Sigmoid colon (tissue), 7 donors: ENCODE measurements at places on chromosomes 6 and 20. TPM values are rescaled to one million over a fixed set of nuclear protein-coding genes. Genes with fewer than 3 reads are reported as not detected.

Gene LHFPL5
- total RNA-seq, result 0.27 TPM

Gene VIP
- total RNA-seq, result 156 TPM

Gene SLC44A4
- 8.0 TPM for total RNA-seq

Gene SEMG1
- not detected for total RNA-seq

Gene TNNC2
- total RNA-seq, result 0.95 TPM

Gene RAB44
- total RNA-seq, result not detected

Gene SAPCD1
- total RNA-seq, result 6.5 TPM

Gene LY6G5C
- 0.99 TPM for total RNA-seq

Gene TAP2
- 8.3 TPM for total RNA-seq

DNA sequence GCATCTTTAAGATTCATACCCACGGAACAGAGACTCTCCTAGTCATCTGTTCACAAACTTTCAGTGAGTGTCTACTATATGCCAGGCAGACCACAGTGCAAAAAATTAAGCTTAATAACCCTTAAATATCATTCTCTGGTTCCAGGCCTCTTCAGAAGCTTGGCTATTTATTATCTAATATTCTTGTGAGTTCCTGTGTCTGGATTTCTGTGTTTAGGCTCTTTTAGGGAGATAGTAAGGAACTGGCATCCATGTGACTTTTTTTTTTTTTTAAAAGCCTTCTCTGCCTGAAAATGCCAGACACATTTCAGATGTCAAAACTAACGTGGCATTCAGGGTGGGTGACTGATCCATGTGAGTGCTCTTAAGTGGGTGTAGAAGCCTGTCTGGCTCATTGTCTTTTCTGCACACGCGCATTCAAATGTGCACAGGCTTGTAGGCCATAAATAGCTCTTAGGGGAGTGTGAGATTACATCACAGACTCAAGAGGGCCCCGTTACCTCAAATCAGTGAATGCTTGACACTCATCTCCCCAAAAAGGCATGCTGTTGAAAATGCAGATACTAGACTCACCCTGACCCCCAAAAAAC is 141.9 kb downstream of the GMPR start:
- H3K27ac ChIP-seq, result no peak overlapping the region
- peaks cover 3% of the 10 kb centered on the region for H3K4me1 ChIP-seq
- no peak overlapping the region for H3K4me3 ChIP-seq
- no peaks in the 10 kb centered on the region for H3K36me3 ChIP-seq

DNA sequence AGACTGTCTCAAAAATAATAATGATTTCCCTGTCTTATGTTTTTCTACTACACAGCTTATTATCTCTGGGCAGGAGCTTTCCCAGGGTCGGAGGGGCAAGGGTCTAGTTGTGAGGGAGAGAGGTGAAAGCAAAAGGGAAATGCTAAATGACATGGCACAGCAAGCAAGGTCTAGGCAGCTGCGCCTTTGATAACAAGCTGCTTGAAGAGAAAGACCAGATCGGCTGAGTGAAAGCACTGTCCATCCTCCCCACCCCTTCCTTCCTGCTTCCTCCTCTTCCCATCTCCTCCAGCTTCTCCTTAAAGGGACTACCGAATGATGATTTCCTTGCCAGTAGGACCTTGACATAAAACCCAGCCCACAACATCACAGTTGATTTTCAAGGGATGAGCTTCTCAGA is 158.1 kb upstream of the AKAP12 start:
- H3K27ac ChIP-seq, result no peak overlapping the region
- H3K36me3 ChIP-seq, result no peaks in the 10 kb centered on the region
- no peaks in the 10 kb centered on the region for H3K27me3 ChIP-seq
- H3K4me3 ChIP-seq, result no peak overlapping the region
- no peak for DNase-seq
- no peaks in the 10 kb centered on the region for H3K4me1 ChIP-seq

GRCh38 chr20:48651271-48651670 is 176.5 kb downstream of the PREX1 start:
- no peak overlapping the region for H3K4me3 ChIP-seq
- H3K4me1 ChIP-seq, result no peaks in the 10 kb centered on the region
- H3K36me3 ChIP-seq, result no peaks in the 10 kb centered on the region
- no peaks in the 10 kb centered on the region for H3K27me3 ChIP-seq
- DNase-seq, result no peak

DNA sequence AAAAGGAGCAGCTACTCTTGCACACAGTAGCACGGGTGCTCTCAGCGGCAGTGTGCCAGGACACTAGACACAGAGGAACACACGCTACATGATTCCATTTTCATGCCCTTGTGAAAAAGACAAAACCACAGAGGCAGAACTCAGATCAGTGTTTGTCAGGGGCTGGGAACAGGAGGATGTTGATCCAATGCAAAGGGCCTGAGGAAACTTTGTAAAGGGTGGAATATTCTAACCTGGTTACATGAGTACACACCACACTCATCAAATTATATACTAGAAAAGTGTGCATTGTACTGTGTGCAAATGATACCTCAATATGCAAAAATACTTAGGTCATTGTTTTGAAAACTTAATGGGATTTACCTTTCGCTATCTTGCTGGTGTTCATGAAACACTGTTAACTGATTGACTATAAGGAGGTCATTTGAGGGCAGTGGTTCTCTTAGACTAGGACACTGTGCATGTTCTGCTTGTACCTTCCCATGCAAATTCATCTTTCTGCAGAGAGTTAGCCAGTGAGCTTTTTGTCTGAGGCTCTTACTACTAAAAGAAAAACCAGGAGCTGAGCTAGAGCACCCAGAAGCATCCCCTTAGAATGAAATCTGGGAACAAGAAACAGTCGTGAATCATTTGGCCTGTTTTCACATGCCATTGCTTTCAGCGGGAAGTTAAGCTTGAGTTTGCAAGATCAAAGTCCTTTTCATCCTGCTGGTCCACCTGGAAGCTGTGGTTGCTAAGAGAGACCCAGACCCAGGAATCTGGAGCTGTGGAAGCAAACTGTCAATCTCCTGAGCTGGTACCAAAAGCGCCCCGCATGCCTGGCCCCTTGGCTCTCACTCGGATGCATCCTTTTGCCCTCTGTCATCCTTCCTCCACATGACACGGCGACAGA is 204.8 kb downstream of the TTLL2 start:
- no peaks in the 10 kb centered on the region for H3K4me1 ChIP-seq
- no peak overlapping the region for H3K27ac ChIP-seq
- no peak for DNase-seq
- H3K36me3 ChIP-seq, result no peaks in the 10 kb centered on the region

GRCh38 chr6:6878887-6879585 is 228.7 kb upstream of the RREB1 start:
- DNase-seq, result no peak
- no peak overlapping the region for H3K27ac ChIP-seq
- H3K36me3 ChIP-seq, result no peaks in the 10 kb centered on the region
- no peaks in the 10 kb centered on the region for H3K27me3 ChIP-seq
- no peak overlapping the region for H3K4me3 ChIP-seq

DNA sequence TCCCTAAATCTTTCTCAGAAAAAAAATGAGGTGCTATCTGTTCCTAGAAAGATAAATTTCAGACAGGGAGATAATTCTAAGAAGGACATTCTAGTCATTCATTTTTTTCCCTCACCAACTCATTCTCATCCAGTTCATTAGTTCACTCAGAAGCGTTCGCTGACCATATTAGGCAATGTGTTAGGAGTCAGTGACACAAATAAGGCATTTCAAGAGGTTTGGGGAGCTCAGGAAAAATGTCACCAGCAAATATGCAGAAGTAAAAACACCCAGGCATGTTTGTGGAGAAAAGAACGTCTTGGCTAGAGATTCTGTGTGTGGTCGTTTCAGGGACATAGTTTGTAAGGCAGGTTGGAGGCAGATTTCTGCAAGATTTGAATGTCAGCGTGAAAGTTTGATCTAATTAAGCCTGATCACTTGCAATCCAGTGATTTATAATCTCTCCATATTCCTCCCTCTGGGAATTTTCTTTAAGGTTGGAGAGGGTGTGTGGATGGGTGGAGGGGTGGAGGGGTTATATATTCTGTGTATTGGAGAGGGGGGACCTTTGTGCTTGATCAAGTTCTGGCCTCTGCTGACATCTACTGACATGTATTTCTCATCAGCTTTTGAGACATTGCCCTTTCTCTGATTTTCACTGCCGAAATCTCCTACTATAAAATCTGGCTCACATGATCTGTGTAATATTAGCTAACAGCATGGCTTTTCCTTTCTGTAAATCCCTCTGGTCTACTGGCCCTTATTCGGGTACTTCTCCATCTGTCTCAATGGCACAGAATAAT is 3.6 kb downstream of the MYCT1 start:
- H3K27ac ChIP-seq, result no peak overlapping the region
- H3K4me3 ChIP-seq, result no peak overlapping the region
- no peaks in the 10 kb centered on the region for H3K4me1 ChIP-seq
- H3K36me3 ChIP-seq, result no peaks in the 10 kb centered on the region
- no peaks in the 10 kb centered on the region for H3K27me3 ChIP-seq

DNA sequence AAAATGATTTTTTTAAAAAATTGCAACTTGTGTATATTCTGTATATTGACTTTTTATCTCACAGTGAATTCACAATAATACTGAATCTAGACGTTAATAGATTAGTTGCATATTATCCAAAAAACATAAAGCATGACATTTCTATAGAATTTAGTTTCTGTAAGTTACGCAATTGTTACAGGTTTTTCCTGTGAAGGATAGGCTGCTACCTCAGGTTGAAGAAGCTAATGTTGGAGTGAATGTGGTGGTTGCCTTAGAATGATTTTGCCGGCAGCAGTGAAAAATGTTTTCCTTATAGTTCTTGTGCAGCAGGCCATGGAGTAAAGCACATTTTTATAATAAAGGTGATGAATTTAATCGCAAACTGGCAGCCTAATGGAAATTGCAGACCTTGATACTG is 20.5 kb downstream of the QKI start:
- H3K27ac ChIP-seq, result no peak overlapping the region
- DNase-seq, result no peak
- no peaks in the 10 kb centered on the region for H3K27me3 ChIP-seq
- H3K36me3 ChIP-seq, result no peaks in the 10 kb centered on the region

DNA sequence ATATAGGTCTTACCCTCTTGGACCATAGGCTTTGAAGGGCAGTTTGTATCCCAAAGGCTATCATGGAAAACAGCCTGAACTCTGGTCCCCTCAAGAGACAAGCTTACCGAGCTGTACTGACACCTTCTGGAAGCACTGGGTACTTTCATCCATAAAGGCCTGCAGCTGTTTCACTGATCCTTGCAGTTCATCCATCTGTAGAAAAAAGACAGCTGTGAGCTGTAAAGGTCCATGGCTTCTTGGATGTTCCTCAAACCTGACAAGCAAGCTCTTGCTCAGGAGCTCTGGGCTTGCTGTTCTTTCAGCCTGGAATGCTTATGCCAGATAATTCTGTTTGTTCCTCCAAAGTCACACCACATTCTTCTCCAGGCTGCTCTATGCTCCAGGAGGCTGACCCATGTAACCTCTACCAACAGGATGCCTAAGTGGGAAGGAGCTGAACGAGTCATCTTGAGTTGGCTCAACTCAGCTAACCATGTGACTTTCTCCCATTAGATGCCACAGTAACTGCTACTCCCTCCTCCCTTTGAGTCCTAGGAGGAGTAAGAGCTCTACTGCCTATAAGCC is 8.8 kb upstream of the NDRG3 start:
- no peak overlapping the region for H3K4me3 ChIP-seq
- peak; percentile 84 for DNase-seq
- H3K4me1 ChIP-seq, result no peaks in the 10 kb centered on the region
- no peaks in the 10 kb centered on the region for H3K27me3 ChIP-seq

DNA sequence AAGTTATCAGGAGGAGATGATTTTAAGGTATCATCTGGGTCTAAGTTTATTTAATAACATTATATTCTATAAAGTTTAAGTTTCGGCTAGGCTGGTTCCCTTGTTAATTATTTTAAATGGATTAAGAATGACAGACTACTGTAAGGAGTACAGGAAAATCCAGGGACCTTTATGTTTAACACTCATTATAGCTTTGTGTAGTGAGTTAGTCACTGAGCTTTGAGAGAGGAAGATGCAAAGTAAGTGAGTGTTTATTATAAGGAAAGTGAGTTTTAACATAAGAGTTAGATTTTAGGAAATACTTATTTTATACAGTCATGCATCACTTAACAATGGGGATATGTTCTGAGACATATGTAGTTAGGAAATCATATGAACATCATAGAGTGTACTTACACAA is 485.5 kb downstream of the MMUT start:
- DNase-seq, result no peak
- no peaks in the 10 kb centered on the region for H3K4me1 ChIP-seq
- H3K4me3 ChIP-seq, result no peak overlapping the region
- no peaks in the 10 kb centered on the region for H3K27me3 ChIP-seq
- no peak overlapping the region for H3K27ac ChIP-seq
- H3K36me3 ChIP-seq, result no peaks in the 10 kb centered on the region

GRCh38 chr6:43842231-43842794 is 72.3 kb downstream of the VEGFA start:
- H3K4me1 ChIP-seq, result no peaks in the 10 kb centered on the region
- no peaks in the 10 kb centered on the region for H3K27me3 ChIP-seq
- H3K36me3 ChIP-seq, result no peaks in the 10 kb centered on the region
- no peak overlapping the region for H3K27ac ChIP-seq
- no peak for DNase-seq

GRCh38 chr6:53768636-53769035 is 26.2 kb upstream of the LRRC1 start:
- no peak overlapping the region for H3K4me3 ChIP-seq
- H3K36me3 ChIP-seq, result no peaks in the 10 kb centered on the region
- H3K4me1 ChIP-seq, result no peaks in the 10 kb centered on the region
- no peaks in the 10 kb centered on the region for H3K27me3 ChIP-seq
- no peak overlapping the region for H3K27ac ChIP-seq

DNA sequence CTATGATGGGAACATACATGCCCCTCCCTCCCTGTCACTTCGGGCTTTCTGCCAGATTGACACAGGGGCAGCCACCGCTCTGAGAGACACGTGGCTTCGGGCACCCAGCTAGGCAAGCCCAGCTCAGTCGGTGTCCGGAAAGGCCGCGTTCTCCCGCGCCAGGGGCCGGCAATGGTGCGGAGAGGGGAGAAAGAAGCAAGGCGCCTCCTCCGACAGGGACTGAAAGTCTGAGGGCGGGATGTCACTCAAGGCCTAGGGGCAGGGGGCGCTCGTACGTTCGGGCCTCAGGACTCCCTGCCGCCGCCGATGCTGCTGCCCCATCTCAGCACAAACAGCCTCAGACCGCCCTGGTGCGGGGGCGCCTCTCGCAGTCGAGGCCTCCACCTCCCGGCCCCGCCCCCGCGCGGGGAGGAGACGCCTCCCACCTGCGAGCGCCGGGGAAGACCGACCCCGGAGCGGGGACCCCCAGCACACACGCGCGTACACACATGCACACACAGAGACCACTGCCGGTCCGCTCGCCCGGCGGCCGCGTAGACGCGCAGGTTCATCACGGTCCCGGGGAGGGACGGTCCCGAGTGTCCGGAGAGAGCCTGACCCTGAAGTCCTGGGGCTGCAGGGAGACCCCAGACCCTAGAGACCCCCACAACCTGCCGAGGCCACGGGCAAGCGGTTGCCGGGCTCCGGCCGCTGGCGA is 1.9 kb downstream of the GRM4 start:
- no peak overlapping the region for H3K4me3 ChIP-seq
- H3K4me1 ChIP-seq, result peaks cover 38% of the 10 kb centered on the region
- no peaks in the 10 kb centered on the region for H3K36me3 ChIP-seq
- no peak for DNase-seq
- no peak overlapping the region for H3K27ac ChIP-seq

DNA sequence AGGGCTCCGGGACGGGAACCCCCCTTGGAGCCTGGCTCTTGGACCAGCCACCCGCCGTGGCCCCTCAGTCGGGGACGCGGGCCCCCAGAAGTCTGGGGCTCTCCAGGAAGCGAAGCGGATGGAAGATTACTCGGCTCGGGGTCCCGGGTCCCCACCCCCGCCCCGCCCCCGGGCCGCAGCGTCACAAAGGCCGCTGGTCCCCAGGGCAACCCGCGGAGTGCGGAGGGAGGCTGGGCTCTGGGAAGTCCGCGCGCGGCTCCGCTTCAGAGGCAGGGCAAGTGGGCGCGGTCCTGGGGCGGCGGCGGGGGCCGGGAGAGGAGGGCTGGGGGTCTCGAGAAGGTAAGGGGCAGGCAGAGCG is at the start of gene FNDC11:
Gene FNDC11 (plus strand): TSS at position 227 of the 358 bp plus-strand sequence. CDS start 1,505 bp downstream, outside the sequence.
- peaks cover 53% of the 10 kb centered on the region for H3K27me3 ChIP-seq
- H3K36me3 ChIP-seq, result peaks cover 9% of the 10 kb centered on the region
- H3K4me3 ChIP-seq, result peak within 1 kb of the TSS; percentile 45
- DNase-seq, result no peak
- H3K4me1 ChIP-seq, result peaks cover 11% of the 10 kb centered on the region
